ENCODE measurements at places on chromosomes 7 and 10.

DNA sequence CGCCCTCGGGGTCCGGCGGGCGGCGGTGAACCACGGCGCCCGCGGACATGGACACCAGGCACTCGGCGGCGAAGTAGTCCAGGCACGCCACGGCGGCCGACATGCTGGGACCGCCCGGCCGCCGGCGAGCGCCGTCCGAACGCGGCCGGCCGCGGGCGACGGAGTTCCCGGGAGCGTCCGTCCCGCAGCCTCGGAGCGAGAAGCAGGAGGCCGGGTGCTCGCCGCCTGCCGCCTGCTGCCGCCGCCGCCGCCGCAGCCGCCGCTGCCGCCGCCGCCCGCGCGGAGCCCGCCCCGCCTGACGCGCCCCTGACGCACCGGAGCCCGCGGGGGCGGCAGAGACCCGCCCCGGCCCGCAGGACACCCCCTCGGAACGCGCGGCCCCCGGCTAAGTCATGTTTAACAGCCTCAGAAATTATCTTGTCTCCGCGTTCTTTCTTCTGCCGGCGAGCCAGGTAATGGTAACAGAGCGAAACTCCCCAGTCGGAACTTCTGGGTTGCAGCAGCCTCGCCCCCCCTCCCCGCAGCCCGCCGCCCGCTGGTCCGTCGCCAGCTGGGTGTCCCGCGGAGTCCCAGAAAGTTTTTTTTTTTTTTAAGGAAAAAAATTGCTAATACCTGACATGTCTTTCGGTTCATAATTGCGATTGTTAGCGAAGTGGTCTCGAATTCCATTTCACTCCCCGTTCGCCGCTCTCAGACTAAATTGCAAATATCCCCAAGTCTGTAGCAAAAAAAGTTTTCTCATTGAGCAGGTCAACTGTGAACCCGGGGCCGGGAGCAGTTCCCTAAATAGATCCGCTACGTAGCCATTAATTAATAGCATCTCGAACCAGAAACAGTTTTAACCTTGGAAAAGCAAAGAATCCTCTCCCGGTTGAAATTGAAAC, at the start of gene KLF14:
TSS of gene KLF14 (minus strand) at position 277 of the 884 bp plus-strand sequence. CDS start at position 103, 174 bp downstream.
- DNase-seq = peak; percentile 40

DNA sequence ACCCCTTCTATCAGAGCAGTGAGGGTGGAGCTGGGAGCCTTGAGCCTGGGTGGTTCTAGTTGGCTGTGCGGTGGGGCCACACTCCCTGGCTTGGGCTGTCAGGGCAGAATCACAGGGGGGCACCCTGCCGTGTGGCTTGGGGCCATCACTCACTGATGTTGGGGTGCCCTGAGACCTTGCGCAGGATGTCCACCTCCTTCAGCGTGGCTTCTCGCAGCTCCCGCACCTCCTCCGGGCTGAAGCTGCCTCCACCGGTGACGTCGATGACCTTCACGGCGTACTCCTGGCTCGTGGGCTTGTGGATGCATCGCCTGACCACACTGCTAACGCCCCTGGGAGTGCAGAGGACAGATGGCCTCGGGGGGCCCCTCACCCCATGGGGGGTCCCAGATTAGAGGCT, 5.3 kb downstream of the PHKG1 start:
- no peak for DNase-seq

- no peak for DNase-seq
Observed at GRCh38 chr10:104735036-104735756, 94.1 kb downstream of the SORCS3 start.

- no peak for DNase-seq
Observed at GRCh38 chr10:94002156-94002555, 8.4 kb downstream of the PLCE1 start.

DNA sequence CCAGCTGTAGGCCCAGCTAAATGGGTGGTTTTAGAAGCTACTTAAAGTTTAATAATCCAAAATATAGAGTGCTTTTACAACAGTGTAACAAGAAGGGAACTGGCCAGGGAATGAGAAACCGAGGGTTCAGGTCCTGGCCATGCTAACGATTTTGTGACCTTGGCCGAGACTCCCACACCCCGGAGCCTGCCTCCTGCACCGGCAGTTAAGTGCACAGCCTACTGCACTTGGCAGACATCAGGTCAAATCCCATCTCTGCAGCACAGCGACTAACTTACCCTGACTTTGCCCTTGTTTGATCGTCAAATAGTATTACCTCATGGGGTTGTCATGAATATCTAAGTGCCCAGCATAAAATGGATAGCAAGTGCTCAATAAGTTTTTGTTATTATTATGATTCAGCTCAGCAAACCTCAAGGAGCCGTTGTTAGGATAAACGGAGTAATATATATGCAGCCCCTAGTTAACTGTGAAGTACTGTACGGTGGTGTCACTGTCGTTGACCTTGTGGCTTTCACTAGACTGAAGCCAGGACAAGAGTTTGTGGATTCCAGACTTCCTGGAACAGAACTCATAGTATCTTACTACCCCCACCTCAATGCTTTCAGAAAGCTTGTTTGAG, 35.5 kb downstream of the LYZL1 start:
- DNase-seq = no peak

DNA sequence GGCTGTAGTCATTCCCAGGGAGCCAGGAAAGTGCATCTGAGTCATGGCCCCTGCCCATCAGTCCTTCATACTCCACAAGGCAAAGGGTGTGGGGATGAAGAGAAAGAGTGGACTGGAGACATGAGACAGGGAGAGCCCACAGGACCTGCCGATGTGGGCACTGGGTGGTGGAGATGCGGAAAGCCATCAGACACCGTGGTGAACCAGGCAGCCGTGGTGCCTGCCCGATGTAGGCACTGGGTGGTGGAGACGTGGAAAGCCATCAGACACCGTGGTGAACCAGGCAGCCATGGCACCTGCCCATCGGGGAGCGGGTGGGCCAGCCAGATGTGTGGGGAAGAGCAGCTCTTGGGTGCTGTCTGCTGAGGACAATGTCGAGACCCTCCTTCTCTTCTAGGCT, 58.6 kb downstream of the AFAP1L2 start:
- no peak for DNase-seq

- no peak for DNase-seq
Observed at GRCh38 chr7:128267595-128267924, 26.5 kb downstream of the LEP start.

GRCh38 chr7:20450536-20450935, 119.8 kb downstream of the ITGB8 start:
- DNase-seq = no peak

- DNase-seq = no peak
Observed at GRCh38 chr10:22244001-22244400, 26.2 kb upstream of the EBLN1 start.

- no peak for DNase-seq
Observed at GRCh38 chr7:135240441-135240840, 6.8 kb downstream of the STRA8 start.

DNA sequence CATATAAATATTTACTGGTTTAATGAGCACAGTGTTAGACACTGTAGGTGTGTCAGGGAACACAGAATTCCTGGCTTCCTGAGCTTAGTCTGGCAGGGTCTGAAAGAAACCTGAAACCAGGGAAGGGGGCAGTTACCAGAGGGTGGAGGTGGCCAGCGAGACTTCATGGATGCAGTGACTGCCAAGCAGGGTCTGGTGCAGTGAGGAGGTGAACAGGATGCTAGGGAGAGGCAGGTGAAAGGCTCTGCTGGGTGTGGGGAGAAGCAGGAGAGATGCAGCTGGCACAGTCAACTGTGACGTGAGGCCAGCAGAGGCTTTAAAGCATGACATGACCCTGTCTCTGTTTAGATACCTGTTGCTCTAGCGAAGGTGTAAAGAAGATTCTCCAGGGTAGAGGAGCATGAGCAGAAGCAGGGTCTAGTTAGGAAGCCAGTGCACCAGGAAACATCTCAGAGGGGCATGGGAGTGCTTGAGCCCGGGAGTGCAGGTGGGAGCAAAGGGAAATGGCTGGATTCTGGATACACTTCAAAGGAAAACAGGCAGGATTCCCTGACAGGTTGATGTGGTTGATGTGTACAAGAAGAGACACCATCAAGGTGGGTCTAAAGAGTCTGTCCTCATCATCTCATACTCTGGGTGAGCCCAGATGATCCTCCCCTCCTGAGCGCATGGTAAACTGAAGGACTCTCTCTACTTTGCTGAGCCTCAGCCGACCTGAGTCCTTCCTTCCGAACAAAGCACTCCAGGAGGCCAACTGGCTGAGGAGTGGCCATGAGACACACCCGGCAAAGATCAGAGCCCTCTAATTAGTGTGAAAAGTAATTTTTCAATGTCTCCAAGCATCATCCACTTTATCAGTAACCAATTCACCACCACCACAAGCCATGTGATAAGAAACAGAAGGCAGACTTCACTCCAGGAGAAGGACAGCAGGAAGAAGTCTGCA, 186.8 kb downstream of the COBL start:
- DNase-seq = no peak

DNA sequence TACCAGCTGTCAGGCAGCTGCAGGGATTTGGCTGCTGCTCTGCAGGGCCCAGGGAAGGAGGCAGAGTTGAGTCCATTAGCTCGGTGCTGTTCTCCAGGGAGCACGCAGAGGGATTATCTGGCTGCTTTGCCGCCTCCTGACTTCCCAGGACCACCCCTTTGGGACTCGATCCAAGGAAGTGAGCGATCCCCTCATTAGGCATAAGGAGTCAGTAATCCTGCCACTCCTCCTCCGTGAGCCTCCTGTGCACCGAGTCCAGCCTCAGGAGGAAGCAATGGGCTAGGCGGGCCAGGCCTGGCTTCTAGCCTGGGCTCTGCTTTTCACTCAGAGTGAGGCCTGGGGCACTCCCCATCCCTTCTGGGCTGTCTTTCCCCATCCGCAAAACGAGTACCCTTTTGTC, 417.9 kb downstream of the RPS24 start:
- no peak for DNase-seq

GRCh38 chr7:50146692-50147091, 53.6 kb upstream of the ZPBP start:
- DNase-seq = no peak

GRCh38 chr7:106598663-106599342, 62.2 kb downstream of the CCDC71L start:
- peak; percentile 54 for DNase-seq

- no peak for DNase-seq
Observed at GRCh38 chr10:78520737-78521430, 487.2 kb downstream of the RPS24 start.

DNA sequence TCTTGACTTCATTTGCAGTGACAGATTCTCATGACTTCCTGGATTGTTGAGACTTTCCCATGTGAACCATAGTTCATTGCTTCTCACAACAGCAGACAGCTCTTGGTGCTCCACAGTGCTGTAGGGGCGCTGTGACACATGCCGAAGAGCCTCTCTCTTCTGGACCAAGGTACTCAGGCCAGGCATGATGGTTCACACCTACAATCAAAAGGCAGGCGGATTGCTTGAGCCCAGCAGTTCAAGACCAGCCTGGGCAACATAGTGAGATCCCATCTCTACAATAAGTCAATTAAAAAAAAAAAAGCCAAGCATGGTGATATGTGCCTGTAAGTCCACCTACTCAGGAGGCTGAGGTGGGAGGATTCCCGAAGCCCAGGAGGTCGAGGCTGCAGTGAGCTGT, 354.5 kb downstream of the GALNT17 start:
- no peak for DNase-seq

DNA sequence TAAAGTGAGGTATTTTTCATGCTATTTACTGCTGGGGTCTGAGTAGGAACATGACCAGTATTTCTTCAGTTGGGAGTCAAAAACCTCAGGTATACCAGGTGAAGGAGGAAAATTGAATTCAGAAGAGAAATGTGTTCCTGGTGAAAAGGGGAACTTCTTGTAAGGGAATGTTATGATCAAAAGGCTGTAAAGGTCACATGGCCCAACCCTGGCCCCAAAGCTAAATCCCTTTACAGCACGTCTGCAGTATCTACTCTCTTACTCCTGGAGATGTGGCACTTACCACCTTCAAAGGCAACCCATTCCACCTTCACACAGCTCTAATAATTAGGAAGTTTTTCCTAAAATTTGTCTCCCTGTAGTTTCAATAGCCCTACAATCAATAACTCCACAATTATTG, 15.2 kb downstream of the PIK3AP1 start:
- no peak for DNase-seq

DNA sequence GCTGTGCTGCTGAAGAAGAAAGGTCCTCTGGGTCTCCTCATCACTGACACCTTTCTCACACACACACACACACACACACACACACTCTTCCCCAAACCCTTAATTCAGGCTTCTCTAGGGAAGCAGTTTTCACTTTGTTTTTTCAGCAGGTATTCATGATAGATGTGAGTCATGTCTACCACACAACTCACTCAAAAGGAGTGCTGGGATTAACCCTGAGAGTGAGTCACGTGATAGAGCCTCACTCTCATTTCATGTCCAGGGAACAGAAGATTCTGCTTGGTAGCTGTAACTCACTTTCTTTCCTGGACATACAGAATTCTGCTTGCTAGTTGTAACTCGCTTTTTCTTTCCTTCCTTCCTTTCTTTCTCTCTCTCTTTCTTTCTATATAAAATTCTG, 45.4 kb downstream of the VIM start:
- DNase-seq = no peak

DNA sequence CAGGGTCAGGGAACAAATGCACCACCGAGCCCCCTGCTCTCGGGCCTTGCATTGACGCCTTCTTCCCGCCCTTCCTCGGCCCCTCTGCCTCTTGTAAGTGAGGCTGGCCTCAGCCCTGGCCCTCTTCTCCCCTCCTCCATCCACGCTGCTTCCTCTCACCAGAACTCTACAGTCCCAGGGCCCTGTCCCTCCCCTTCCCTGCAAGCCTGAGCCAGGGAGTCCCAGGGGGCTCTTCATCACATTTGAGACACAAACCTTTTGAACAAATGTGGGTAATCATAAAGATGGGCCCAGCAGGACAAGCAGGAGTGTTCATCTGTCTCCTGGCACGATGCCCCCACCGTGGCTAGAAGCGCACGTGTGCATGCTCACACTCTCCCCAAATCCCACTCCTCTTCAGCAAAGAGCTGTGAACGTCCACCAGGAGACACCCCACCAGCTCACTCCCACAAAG, 57.7 kb downstream of the SLIT1 start:
- DNase-seq = no peak

GRCh38 chr10:58016614-58017013, 251.1 kb downstream of the IPMK start:
- DNase-seq = no peak

DNA sequence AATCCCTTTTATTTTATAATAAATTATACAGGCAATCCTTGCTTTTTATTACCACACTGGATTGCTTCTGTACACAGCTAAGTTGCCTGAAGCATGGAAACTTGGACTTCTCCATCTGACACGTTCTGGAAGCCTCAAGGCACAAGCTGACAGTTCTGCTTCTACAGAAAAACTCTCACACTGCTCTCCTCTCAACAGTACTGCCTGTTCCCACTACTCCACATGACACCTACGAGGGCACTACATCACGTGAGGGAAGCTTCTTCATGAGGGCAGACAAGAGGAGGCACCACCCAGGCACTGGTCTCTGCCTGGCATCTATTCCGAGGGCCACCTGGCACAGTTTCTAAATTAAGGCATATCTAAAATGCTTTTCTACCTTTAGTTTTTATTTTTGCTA, 16.8 kb upstream of the FAM133B start:
- DNase-seq = no peak

Data from activated CD4-positive, alpha-beta T cell treated with anti-CD3 and anti-CD28 coated beads for 4 hours (primary cell).